ENCODE measurements at places on chromosomes 6 and 20.
A peak's percentile ranks its signal among the peaks of the same experiment; 100 is the strongest.

GRCh38 chr20:9439806-9440205 is 74.6 kb upstream of the LAMP5 start:
- no peak for DNase-seq

GRCh38 chr6:74447013-74447412 is 751.0 kb downstream of the CD109 start:
- DNase-seq, result peak; percentile 30

GRCh38 chr6:75090576-75090975 is 115.3 kb downstream of the COL12A1 start:
- no peak for DNase-seq

GRCh38 chr20:63850689-63851547 is 10.4 kb upstream of the ABHD16B start:
- DNase-seq, result peak; percentile 76

GRCh38 chr6:42637681-42638080 is 73.9 kb downstream of the UBR2 start:
- DNase-seq, result no peak

- DNase-seq, result no peak
Observed at GRCh38 chr6:158556113-158556512, 3.8 kb upstream of the TMEM181 start.

GRCh38 chr20:10758446-10758845 is 84.6 kb upstream of the JAG1 start:
- DNase-seq, result no peak

DNA sequence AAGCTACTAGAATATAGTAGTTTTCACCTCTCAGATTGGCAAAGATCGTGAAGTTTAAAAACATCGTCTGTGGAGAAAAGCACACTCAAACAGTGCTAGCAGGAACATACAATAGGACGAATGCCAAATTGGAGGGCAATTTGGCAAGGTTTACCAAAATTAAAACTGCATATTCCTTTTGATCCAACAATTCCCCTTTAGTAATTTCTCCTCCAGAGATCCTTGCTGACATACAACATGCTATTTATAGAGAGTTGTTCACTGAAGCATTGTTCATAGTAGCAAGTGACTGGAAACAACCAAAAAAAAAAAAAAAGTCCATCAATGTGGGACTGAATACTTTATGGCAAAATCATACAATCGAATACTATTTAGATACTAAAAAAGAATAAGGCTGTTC is 202.2 kb downstream of the ATXN1 start:
- DNase-seq, result no peak

DNA sequence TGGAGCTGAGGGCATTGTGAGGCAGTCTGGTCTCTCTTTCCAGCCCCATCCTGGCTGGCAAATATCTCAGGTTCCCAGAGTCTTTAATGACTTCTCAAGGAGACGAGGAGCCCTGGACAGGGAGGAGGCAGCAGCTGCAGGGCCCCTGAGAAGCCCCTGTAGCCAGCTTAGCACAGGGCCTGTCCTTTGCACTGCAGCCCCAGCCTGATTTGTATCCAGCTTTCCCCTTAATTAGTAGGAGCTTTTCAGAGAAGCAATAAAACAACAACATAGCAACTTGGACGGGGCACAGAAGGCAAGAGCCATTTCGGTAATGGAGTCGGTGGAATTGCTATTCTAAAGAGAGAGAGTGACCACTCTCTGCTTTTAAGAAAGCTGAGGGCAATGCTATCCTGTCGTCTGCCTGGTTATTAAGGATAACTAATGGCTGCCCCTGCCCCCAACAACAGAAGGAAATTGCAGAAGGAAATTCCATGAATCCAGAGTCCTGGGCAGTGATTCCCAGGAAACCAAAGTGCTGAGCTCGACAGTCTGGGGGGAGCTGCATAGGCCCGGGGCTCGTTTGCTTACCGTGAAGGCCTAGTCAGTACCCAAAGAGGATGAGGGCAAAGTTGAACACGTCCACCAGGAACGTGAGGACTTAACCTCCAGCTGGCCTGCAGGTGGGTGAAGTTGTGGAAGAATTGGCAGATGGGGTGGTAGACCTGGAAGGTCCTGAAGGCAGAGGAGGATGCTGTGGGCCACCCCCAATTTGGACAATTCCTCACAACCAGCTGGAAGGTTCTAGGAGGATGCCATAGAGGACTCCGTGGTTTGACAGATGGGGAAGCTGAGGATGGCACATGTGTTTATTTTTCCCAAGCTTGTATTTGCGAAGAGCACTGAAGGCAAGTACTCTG is 50.3 kb downstream of the NPEPL1 start:
- no peak for DNase-seq

- DNase-seq, result no peak
Observed at GRCh38 chr6:98514073-98514720, 320.2 kb upstream of the POU3F2 start.

All from GM06990 (cell line).